ENCODE measurements at places on chromosomes 2 and 18.

DNA sequence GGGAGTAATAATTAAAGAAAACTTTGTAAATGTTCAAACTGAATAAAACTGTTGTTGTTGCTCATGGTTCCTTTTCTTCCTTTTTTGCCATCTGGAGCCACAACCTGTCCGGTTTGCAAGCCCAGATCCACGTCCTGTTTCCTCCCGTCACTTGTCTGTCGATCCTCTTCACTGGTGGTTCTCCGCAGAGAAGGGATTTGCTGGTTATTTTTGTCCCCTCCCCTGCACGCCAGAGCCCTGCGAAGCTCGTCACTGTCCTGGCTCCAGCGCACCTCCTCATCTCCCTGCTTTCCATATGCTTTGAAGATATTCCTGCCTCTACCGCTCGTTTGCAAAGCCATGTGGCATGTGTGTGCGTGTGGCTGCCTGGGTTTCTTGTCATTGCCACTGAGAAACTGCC lies 461.4 kb downstream of the RNF144A start:
- DNase-seq, result no peak

DNA sequence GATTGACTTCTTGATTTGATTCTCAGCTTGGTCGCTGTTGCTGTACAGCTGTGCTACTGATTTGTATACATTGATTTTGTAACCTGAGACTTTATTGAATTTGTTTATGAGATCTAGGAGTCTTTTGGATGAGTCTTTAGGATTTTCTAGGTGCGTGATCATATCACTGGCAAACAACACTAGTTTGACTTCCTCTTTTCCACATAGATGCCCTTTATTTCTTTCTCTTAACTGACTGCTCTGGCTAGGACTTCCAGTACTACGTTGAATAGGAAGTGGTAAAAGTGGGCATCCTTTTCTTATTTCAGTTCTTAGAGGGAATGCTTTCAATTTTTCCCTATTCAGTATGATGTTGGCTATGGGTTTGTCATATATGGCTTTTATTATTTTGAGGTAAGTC lies 101.3 kb downstream of the OSBPL1A start:
- DNase-seq, result no peak

DNA sequence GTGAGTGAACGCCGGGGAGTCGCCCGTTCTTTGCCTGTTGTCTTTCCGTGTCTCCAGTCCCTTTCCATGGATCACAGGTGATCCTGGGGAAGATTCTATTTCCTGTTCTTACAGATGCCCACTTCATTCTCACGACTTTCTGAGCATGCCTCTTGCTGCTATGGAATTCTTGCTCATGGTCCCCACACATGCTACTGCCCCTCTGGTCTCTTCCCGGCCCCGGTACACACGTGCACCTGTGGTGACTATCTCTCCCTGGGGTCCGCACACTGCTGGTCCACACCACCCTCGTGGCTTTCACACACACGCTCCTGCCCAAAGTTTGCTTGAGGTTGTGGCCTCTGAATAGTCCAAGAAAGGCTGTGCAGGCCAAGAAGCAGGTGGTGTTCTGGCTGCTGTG lies 67.9 kb upstream of the ALKAL2 start:
- DNase-seq, result no peak

DNA sequence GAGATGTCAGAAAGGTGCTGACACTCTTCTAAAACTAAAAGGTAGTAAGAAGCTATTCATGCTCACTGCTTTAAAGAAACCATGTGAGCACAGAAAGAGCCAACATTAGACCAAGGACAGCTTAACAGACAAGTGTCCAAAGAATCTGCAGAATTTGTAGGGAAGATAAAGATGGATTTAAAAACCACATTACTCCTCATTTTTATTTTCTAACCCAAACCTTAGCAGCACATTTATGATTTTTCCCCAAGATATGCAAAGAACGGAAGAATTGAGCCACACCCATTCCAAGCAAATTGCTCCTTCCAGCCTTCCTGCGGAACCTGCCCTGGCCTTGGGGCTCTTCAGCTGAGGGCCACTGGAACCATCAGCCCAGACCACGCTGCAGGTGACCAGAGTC lies 26.9 kb downstream of the MBP start:
- DNase-seq, result no peak
